ENCODE measurements at places on chromosomes 13 and 19.

DNA sequence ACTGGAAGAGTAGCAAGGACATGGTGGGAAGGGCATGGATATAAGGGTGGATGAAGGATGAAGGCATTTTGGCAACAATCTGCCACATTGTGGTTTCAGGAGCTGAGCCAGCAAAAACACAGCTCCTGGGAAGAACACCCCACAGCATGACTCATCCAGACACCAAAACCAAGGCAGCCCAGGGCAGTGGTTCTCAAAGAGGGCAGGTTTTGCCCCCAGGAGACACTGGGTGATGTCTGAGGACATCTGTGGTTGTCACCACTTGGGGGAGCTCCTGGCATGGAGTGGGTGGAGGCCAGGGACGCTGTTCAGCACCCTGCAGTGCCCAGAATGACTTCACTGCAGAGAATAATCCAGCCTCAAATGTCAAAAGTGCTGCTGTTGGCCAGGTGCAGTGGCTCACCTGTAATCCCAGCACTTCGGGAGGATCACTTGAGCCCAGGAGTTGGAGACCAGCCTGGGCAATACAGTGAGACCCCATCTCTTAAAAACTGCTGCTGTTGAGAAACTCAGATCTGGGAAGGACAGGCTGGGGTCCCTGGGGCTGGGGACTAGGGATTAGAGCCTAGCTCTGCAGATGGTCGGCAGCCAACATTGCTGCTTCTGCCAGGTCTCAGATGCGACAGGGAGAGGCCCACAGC is 16.1 kb downstream of the ZFR2 start:
- DNase-seq = peak; percentile 50

DNA sequence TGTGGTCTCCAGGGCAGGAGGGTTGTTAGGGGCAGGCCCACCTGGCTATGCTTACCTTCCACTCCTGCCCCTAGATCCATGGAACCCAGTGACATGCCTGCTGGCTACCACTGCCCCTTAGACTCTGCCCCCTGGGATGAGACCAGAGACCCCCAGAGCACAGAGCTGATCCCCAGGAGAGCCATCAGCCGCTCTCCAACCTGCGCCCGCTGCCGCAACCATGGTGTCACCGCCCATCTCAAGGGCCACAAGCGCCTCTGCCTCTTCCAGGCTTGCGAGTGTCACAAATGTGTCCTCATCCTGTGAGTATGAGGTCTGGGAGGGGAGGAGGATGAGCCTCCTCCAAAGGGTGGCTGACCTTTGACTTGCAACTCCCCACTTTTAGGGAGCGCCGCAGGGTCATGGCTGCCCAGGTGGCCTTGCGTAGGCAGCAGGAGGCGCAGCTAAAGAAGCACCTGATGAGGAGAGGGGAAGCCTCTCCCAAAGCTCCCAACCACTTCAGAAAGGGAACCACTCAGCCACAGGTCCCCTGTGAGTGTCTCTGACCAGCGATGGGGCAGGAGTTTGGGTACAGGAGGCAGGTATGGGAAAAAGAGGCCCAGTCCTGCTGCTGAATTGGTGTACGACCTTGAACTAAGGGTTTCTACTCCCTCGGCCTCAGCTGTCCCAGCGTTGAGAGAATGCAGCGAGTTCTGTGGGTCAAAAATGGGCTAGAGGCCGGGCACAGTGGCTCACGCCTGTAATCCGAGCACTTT is 2.7 kb downstream of the DMRTC2 start:
- DNase-seq = no peak

DNA sequence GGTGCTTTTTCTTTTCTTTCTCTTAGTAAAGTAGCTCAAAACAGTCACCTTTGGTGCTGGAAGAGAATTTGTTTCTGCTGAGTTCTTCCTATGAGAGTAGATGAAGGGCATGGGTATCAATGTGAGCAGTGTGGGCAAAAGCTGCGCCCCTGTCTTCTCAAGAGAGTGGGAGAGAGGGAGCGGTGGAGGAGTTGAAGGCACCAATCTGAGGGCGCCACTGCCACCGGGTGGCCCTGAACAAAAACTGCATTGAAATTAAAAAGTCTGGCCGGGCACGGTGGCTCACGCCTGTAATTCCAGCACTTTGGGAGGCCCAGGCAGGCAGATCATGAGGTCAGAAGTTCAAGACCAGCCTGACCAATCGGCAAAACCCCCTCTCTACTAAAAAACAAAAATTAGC is 28.7 kb upstream of the EPHX3 start:
- DNase-seq = no peak

GRCh38 chr13:48749144-48749543 is 95.4 kb downstream of the CYSLTR2 start:
- DNase-seq = no peak

GRCh38 chr19:22517496-22518411 is 95.6 kb upstream of the ZNF98 start:
- no peak for DNase-seq

GRCh38 chr19:53463263-53463662 is 4.3 kb upstream of the ZNF813 start:
- DNase-seq = no peak

Measured in NCI-H2081 (cell line).